ENCODE measurements at places on chromosomes 4 and X.
A peak's percentile ranks its signal among the peaks of the same experiment; 100 is the strongest.

DNA sequence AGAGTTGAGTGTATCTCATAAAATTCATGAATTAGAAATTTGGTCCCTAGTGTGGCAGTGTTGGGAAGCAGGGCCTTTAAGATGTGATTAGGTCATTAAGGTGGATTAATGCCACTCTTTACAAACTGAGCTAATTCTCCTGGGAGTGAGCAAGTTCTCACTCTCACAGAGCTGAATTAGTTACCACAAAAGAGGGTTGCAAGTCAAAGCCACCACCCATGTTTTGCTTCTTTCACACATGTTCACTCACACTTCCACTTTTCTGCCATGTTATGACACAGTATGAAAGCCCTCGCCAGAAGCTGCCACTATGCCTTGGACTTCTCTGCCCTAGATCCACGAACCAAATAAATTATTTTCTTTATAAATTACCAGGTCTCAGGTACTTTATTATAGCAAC lies 332.1 kb downstream of the ARAP2 start:
- no peak for DNase-seq

DNA sequence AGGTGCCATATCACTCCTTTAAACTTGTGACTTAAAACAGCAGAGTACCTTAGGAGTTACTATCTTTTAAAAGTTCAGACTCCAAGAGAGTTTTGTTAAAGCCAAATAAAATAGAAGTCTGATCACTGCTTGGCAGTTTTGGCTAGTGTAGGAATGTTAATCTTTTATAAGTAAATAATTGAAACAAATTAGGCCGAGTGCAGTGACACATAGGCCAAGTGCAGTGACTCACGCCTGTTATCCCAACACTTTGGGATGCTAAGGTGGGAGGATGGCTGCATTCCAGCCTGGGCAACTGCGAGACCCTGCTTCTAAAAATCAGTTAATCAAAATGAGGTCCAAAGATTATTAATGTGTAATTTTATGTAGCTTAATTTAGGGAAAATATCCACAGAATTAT lies 37.2 kb downstream of the WDR44 start:
- DNase-seq, result no peak

DNA sequence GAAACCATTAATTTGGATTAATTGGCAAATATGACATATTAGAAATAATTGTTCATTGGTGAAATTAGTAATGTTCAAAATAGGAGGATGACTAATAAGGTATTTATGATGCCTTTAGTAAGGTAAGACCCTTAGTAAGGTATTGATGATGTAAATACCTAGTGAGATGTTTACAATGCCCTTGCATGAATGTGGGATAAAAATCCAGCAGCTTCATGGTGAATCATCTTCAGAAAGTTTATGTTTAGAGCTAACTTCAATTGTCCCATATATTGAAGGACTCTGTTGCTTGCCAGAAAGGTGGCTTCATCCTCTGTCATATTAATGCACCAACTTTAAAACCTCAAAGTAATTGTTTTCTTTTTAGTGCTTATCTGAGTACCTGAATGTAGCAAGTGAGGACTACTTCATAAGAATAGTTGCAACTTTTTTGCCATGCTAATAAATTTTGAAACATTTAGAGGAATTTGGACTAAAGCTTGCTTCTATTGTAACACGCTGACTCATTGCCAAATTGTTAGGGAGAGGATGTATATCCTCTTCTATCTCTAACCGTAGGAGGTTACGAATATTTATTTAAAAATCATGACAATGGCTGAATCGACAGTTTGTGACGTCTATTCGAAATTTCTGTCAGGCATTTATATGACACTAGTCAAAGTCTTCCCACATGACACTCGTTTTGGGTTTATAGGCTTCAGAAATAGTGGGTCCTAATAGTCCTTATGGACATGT lies 174.1 kb upstream of the HS3ST1 start:
- no peak for DNase-seq

- DNase-seq, result no peak
These were observed 15.5 kb upstream of the TBC1D14 start for GRCh38 chr4:6894086-6894478.

- DNase-seq, result peak; percentile 64
These were observed 1.4 kb downstream of the RPS6KA3 start for GRCh38 chrX:20265221-20265725.

DNA sequence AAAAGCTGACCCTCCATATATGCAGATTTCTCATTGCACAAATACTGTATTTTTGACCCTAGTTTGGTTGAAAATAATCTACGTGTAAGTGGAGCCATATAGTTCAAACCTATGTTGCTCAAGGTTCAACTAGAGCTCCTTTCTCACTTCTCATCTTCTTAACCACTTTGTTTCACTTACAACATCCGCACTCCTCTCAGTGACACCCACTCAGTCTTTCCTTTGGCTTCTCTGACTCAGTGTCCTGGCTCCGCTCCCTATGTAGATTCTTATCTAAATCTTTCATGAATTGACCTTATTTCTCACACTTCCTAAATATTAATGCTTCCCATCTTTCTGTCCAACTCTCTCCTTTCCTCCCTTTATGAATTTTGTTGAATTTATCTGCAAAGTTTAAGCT lies 32.9 kb upstream of the DKK2 start:
- peak; percentile 40 for DNase-seq

- peak; percentile 41 for DNase-seq
These were observed 429.7 kb downstream of the MAPK10 start for GRCh38 chr4:85929961-85930665.

GRCh38 chr4:155973639-155974475 lies 20.2 kb upstream of the CTSO start:
- DNase-seq, result peak; percentile 47

DNA sequence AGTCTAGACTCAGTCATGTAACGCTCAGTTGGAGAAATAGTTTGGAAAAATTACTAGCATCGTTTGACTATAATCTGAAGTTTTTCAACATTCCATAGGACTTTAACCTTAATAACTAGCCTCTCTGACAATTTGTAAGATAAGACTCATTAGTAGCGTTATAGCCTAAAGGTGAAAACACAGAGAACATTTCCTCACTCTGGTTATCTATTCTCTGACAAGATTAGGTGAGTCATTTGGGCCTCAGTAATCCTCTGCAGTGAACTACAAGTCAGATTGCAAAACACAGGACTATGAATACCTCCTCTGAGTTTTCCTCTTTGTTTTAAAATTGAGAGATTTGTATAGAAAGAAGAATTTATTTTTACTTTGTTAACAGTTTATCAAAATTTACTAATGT lies 31.8 kb upstream of the PDLIM5 start:
- peak; percentile 33 for DNase-seq

DNA sequence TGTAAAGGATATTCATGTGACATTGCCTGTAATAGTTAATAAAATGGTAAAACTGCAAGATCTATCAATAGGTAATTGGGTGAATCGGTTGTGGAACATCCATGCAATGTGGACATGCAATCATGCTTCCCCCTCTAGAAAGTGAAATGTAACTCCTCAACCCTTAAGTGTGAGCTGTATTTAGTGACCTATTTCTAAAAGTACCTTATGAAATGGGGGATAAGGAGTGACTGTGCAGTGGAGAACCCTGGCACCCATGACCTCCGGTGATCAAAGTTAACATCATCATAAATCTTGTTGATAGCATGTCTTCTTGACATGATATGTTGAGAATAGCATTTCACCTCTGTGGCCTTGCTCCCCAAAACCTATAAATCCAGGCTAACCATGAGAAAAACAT lies 53.6 kb upstream of the PPARGC1A start:
- no peak for DNase-seq

DNA sequence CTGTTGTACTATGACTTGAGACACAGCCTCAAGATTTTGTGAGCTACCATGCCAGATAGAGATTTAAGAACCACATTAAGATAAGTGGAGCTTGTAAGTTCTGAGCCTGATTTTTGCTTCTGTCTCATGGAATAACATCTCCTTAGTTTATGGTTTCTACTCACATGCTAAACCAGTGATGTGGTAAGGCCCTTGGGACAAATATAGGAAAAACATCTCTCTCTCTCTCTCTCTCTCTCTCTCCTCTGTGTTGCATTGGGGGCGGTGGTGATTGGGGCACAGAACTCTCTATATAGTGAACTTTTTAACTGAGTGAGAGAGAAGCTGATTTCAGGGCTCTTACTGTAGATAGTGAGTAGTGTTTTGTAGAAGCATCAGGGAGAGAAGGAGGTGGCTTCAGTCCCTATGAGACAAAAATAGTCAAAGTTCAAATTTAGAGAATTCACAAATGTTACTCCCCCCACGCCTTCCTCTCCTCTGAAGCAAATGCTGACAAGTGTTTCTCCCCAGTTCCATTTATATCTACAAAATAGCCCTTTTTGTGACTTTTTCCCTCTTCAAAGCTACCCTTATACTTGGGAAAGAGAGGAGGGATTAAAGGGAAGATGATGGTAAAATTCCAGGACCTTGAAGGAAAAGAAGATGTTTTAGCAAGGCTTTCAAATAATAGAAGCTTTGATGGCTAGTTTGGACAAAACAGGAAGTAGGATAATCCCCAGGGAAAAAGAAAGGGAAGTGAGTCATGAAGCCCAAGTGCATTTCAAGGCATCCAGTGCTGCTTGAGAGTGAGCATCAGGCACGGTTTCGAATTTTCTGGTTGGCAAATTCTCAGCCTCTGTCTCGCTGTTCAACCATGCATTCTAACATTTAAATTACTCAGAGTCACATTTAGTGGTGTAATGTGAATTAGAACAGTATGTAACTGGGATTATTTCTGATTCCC lies 134.3 kb upstream of the AP1S2 start:
- DNase-seq, result peak; percentile 83

- DNase-seq, result no peak
These were observed 6.1 kb upstream of the BDH2 start for GRCh38 chr4:103105558-103106356.

DNA sequence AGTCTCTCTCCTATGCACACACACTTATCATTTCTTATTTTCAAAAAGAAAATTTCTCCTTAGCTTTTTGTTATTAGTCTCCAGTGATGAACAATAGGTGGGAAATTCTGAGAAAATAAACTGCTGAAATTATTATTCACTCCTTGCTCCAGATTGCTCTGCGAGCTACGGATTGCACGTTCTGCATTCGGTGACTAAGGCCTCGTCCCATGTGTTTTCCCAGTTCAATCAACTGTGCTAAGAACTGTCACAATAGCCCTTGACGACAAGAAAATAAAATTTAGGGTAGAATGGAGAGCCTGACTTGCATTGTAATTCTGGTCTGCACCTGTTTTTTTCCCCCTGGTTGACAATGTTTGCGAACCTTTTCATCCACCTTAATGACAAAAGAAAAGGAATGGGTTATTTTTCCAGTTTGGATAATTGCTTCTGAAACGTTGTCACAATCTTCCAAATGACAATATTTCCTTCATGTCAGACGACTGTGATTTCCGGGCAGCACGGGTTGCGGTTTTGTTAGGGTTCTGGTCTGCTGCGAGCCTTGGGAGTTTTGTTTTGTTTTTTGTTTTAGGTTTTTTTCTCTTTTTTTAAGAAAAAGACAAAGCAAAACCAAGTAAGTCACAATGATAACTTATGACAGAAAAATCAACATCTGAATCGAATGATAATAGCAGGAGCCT lies 124.5 kb upstream of the NOCT start:
- DNase-seq, result no peak

GRCh38 chrX:154353172-154353843 lies 21.1 kb downstream of the FLNA start:
- no peak for DNase-seq

GRCh38 chr4:1305261-1305711 lies 15.6 kb downstream of the MAEA start:
- no peak for DNase-seq

DNA sequence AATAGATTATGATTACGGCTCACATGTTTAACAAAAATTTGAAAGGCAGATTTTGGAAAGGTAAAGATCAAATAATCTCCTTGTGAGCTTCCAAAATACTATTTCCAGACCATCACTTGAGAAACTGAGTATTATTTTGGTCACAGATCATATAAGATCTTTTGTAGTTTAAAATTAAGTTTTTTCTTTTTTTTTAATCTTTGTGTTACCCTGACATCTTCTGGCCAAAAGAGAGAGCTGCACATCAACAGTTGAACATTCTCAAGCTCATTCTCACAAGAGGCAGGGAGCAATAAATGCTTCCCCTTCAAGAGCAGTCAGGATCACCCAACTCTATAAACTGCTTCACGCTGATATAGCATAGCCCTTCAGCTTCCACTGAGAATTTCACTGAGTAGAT lies 15.9 kb downstream of the TMEM192 start:
- DNase-seq, result peak; percentile 38

DNA sequence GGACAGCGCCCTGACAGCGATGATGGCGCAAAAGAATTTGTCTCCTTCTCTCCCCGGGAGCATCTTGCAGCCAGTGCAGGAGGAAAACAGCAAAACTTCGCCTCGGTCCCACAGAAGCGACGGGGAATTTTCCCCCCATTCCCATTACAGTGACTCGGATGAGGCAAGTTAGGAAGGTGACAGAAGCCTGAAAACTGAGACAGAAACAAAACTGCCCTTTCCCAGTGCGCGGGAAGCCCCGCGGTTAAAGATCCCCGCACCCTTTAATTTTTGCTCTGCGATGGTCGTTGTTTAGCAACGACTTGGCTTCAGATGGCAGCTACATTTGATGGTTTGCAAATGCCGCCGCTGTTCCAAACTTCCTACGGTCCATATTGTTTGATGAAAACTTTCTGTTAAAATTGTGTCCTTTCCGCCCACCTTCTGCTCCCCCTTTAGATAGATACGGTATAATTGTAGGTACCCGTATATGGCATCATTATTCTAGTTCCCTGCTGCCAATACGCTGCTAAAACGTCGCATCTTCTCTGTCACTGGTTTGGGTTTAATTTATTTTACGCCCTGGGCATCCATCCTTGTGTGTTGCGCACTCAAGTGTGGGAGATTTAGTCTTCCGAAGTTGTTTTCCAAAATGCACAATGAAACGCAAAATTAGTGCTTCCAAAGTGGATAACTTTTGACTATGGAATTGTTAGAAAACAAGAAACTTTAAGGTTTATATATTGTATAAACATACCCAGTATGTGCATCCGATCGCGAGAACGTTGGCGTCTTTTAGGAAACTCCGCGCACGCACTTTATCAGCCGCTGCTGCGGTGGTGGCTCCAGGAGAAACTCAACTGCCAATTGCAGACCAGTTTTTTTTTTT lies 1.5 kb downstream of the ATOH1 start:
- DNase-seq, result no peak

DNA sequence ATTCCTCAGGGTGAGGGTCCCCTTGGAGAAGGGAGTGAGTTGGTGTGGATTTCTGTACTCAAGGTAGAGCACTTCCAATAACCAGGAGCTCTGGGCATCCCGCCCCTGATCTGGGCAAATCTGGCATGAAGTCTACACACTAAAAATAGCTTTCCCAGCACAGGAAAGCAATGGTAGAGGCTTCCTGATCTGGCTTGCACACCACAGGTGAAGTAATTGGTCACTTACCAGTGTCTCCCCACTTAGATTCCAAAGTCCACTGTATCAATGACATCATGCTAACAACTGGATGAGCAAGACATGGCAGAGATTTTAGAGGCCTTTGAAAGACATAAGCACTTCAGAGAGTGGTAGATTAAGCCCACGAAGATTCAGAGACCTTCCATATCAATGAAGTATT lies 17.8 kb upstream of the IDS start:
- no peak for DNase-seq

DNA sequence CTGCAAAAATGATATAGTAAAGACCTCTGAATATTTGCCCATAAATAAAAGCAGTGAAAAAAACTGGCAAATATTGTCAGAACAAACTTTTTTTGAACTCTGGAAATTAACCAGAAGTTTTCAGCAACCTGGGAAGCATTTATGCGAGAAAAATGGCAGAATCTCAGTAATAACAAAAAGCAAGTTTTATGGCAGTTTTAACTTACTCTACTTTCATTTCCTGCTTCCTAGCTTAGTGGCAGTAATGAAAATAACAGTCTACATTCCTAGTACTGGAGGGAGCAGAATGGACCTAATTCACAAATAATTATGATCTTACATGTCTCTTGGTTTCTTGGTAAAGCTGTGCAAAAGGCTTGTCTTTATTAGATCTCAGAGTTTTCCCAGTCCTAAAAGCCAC lies 460.1 kb downstream of the NAF1 start:
- no peak for DNase-seq
